Natural killer cell treated with Interleukin-12 subunit alpha and Interleukin-12 subunit beta and Interleukin-15 and Interleukin-18, amount 100 ng/mL, for 72 hours (primary cell): ENCODE measurements at places on chromosomes 1 and 21.

DNA sequence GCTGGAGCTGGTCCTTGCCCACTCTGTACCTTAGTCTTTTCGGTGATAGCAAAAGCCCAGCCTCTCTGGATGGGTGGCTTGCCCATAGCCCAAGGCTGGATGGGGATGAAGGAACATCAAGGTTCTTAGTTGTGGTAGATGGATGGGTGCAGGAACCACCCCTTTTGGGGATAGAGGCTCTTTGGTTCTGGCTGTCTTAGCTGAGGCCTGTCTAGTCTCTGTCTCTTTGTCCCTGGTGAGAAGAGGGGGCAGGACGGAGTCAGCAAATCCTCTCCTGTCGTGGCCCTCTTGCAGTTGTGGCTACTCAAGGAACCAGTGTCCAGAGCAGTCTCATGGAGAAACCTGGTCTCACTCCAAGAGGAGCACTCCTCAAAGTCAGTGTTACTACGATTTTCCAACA is 8.5 kb downstream of the VANGL2 start:
- no peak for DNase-seq

GRCh38 chr1:57158604-57158998 is 192.8 kb upstream of the C8B start:
- DNase-seq, result no peak

GRCh38 chr1:165958306-165958705 is 130.9 kb downstream of the UCK2 start:
- DNase-seq, result no peak

- DNase-seq, result no peak
These were observed 3.9 kb upstream of the CD1C start for GRCh38 chr1:158285756-158286241.

GRCh38 chr1:94301186-94301585 is 63.8 kb upstream of the ARHGAP29 start:
- DNase-seq, result no peak

GRCh38 chr1:109828756-109829505 is 65.2 kb upstream of the EPS8L3 start:
- DNase-seq, result no peak

- DNase-seq, result no peak
These were observed 7.5 kb upstream of the ZNF648 start for GRCh38 chr1:182069028-182069466.

DNA sequence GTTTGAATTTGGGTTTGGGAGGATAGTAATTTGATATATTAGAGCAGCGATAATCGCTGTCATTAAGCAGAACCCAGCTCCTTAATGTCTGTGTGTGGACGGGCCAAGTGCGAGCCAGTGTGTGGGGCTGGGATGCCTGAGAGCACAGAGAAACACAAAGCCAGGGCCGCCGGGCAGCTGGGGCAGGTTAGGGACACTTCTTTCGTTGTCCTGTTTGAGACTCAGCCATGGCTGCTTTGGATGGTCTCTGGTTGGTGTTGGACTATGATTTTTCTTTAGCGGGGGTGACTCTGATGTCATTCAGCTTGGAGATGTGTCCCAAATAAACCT is 33.4 kb downstream of the ABCG1 start:
- DNase-seq, result no peak

GRCh38 chr1:103075316-103076000 is 32.9 kb downstream of the COL11A1 start:
- DNase-seq, result no peak

DNA sequence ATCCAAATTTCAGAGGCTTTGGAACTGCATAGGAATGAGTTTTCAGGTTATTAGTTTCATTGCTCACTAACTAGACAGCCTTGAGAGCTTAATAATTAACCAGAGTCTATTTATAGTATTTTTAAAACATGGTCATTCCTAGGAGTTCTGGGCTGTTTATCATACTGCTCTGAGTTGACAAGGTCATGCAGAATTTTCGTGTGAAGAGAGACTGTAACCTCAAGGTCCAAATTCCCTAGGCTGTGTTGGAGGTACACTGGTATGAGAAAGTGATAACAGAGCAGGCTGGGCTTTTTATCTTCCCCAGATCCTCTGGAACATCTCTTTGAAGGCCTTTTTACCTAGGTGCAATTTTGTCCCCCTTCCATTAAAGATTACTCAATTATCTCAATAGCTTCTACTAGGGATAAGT is 736.3 kb downstream of the LTN1 start:
- DNase-seq, result no peak

DNA sequence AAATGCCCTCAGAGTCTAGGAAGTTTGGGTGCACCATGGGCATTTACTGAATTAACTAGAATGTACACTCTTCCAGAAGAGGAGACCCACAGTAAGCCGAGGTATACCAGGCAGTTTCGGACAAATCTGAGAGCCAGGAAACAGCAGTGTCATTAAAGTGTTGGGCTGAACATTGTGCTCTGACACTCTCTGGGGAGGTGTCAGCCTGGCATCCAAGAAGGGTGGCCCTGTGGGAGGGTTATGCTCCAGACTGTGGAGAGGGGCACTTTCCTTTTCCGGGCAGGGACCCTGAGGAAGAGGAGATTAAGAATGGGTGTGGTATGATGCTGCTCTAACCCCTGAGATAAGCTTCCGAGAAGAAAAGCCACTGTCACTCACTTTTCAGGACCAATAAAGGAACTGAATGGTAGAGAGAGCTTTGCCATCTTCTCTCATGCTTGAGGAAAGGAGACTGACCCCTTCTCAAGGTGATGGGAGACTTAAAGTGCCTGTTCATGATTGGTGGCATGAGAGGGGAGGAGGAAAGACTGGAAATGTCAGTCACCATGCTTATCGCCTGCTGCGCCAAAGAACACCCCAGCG is 98.2 kb downstream of the UCK2 start:
- DNase-seq, result no peak

GRCh38 chr21:42711667-42712066 is 58.2 kb downstream of the PDE9A start:
- no peak for DNase-seq

DNA sequence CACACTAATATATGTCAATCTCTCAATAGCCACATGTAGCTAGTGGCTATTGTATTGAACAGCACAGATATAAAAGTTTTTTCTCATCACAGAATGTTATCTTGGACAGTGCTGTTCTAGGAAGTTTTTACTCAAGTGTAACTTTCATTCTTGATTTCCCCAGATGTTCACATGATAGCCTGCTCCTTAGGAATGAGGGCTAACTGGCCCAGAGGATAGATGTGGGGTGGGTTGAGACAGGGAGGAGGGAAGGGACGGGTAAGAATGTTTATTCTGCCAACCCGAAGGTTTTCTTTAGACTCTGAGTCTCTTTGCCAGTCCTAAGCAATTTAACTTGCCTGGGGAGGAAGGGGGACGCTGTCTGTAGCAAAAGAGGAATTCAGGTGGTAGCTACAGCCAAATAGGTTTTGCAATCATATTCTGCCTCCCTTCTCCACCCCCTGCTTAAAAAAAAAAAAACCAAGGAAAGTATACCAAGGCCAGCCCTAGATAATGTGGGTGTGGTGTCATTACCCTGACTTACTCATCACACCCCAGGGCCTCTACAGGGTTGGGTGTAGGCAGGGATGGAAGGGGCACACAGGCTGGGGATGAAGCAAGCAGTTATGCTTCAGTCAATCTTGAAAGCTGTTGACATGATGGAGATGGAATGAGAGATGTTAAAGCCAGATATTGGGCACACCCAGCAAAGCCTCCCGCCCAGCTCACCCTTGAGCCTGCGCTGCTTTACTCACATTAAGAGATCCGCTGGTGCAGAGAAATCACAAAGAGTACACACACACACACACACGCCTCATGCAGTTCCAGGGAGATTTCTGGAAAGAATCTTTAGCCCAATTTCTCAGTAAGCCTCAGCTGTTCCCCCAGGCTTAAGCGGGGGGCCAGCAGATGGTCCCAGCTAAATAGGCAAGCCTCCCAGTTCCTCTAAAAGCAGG is 59.9 kb downstream of the PLXNA2 start:
- no peak for DNase-seq

DNA sequence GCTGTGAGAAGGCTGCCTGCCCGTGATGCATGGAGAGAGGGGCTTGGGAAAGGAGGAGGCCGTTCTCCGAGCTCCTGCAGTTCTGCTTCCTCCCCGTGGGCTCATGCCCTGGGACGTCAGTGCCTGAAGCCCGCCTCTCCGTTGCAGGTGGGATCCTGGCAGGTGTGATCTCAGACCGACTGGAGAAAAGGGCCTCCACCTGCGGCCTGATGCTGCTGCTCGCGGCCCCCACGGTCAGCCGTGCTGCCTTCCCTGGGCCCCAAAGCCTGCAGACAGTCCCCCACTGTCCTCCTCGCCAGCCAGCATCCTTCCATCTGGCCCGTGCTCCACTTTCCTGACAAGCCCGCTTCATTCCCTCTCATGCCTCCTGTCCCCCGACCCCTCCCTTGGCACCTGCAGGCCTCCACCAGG is 50.9 kb downstream of the SLC37A1 start:
- DNase-seq, result no peak

GRCh38 chr1:30399026-30399425 is 324.4 kb downstream of the MATN1 start:
- peak; percentile 38 for DNase-seq

DNA sequence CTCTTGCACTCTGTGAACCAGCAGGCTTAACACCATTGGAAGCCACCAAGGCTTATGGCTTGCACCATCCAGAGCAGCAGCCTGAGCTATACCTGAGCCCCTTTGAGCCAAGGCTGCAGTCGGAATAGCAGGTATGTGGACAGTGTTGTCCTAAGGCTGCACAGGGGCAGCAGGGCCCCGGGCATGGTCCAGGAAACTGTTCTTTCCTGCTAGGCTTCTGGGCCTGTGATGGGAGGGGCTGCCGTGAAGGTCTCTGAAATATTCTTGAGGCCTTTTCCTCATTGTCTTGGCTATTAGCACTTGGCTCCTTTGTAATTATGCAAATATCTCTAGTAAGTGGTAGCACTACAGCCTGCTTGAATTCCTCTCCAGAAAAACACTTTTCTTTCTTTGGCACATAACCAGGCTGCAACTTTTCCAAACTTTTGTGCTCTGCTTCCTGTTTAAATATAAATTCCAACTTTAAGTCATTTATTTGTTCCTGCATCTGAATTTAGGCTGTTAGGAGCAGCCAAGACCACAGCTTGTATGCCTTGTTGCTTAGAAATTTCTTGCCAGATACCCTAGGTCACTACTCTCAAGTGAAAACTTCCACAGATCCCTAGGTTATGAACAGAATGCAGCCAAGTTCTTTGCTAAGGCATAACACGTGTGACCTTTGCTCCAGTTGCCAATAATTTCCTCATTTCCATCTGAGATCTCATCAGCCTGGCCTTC is 5.2 kb downstream of the KRTAP20-4 start:
- DNase-seq, result no peak

GRCh38 chr1:34792868-34793727 is at the start of gene GJA4:
GJA4 (plus strand) TSS chr1:34792999; CDS start chr1:34794214, 1,215 bp downstream.
- DNase-seq, result no peak

- no peak for DNase-seq
These were observed 181.5 kb downstream of the PLPP3 start for GRCh38 chr1:56397811-56398231.

- DNase-seq, result no peak
These were observed 65.2 kb upstream of the KCNE2 start for GRCh38 chr21:34298534-34299167.

DNA sequence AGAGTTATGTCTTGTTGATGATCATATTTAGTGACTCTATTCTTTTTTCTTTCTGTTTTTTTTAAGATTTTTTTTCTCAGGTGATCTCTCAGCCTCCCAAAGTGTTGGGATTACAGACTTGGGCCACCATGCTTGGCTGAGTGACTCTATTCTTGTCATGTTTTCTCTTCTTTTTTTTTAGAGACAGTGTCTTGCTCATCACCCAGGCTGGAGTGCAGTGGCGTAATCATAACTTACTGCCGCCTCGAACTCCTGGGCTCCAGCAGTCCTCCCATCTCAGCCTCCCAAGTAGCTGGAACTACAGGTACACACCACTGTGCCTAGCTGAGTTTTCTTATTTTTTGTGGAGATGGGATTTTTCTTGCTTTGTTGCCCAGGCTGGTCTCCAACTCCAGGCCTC is 36.9 kb downstream of the ZMYM4 start:
- DNase-seq, result no peak

DNA sequence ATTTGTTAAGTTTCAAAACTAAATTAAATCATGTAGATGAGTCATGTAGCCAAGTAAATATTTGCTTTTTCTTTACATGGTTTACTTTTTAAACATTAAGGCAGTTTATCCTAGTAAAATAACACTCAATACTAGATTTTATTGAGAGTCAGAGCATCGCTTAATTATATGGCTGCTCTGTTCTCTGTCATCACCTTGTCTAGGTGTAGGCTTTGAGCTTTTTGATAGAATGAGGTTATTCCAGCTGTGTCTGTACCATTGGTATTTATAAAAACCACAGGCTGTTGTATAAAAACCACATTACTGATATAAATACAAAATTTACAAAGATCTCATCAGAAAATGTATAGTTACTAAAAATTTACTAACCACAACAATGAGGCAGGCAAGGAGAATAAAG is 42.5 kb upstream of the GPR52 start:
- DNase-seq, result no peak

DNA sequence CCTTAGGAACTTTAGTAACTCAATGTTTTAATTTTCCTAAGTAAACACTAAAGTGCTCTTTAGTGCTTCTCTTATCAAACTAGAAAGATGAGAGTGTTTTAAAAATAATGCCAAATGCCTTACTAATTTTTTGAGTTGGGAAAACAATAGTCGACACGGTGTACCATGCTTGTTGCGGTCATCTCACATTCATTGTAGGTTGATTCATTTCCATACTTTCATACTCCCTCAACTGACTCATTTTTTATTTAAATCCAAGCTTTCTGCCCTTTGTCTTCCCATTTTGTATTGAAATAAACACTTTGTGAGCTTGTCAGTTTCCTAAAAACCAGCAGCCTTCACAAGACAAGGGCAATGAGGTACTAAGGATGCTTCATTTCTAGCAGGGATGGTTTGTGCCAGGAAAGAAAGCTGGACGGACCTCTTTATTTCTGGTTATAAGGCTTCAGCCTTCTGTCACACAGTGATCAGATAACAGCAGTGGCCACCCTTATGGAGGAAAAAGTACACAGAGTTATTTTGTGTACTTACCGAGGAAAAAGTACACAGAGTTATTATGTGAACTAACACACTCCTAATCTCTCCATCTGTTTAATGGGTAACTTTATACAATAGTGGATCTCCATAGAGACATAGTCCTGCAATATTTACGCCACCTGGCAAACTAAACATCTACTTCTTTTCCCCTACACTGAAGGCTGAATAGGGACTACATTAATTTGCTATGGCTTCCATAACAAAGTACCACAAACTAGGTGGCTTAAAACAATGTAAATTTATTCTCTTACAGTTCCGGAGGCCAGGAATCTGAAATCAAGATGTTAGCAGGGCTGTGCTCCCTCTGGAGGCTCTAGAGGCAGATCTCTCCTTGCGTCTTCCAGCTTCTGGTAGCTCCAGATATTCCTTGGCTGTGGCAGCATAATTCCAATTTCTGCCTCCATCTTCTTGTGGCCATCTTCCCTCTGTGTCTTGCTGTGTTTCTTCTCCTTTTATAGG is 13.0 kb upstream of the CCDC190 start:
- DNase-seq, result no peak
